ENCODE measurements at places on chromosomes 4 and X.

DNA sequence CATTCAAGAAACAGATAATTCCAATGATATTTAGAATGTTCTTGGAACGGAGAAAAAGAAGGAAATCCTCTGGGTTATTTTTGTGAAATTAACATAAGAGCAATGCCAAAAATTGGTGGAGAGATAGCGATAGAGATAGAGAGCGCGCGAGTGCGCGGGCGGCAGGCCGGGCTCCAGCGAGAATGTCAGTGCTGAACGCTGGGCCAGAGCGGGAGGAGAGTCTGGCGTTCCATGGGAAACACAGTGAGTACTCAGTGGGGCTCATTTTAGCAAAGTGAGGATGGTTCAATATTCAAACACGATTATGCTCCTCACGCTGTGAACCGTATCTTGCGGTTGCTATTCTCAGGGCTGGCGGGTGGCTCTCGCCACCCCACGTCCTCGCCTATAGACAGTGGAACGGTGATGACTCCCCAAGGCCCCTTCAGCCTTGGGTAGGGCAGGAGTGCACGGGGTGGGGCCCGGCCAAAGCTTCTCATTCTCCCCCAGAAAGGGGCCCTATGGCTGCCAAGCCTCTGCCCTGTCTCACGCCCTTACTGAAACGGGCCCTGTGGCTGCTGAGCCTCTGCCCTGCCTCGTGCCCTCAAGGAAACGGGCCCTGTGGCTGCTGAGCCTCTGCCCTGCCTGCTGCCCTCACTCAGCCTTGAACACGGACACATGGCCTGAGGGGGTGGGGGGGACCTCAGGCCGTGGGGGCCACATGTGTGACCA is 16.9 kb downstream of the CPLX1 start:
- no peak for DNase-seq

GRCh38 chr4:139768896-139769295 is 103.3 kb downstream of the MGST2 start:
- DNase-seq: no peak

- no peak for DNase-seq
These were observed 11.9 kb downstream of the EDNRA start for GRCh38 chr4:147492761-147493160.

GRCh38 chr4:60019180-60019579 is 1180.9 kb upstream of the ADGRL3 start:
- no peak for DNase-seq

DNA sequence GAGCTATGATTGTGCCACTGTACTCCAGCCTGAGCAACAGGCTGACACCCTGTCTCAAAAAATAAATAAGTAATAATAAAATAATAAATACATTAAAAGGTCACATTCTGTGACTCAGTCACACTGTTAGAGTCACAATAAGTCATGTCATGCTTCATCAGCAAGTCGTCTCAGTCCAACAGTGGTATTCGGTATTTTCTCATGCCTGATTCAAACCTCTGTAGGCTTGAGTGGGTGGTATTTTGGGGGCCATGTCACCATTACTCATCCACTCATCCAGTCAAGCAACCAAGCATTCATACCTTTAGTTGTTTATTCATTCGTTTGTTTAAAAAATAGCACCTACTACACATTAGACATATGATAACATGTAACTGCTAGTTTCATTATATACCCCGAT is 46.9 kb downstream of the SUPT20HL2 start:
- no peak for DNase-seq

Measured in neuronal stem cell (in vitro differentiated cells).